ENCODE measurements at places on chromosomes 13 and 19. TPM values are rescaled to one million over a fixed set of nuclear protein-coding genes. Genes with fewer than 3 reads are reported as not detected.
A peak's percentile ranks its signal among the peaks of the same experiment; 100 is the strongest.

DNA sequence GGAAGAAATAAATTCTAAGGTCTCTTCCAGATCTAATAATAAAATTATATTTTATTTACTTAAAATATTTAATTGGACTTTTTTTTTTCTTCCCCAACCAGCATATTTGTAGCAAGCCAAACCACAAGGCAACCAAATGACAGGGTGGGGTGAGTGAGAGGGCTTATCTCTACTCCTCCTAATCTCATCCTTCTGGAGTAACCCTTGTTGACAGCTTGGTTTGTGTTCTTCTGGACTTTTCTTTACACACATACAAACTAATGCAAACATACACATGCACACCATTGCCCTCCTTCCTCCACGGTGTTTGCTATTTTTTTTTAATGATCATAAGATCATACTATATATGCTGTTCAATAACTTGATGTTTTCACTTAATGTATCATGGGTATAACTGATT lies 383.1 kb downstream of the DLEU7 start:
- no peak for DNase-seq

ZNF878 gene
- total RNA-seq: 1.1 TPM

DNA sequence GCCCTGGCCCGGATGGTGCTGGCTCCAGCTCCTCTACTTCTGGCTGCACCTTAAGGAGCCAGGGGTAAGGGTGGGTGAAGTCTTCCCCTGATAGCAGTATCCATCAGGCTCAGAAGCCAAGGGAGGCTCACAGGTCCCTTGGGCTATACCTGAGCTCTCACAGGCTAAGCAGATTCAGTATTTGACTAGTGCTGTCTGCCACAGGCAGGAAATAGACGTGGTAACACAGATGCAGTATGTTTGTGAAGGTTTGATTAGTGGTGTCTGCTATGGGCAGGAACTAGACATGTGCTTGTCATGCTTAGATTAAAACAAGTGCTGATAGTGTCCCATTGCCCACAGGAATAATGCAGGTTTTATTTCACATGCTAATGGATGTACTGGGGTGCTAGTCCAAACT lies 4.0 kb downstream of the SYT5 start:
- DNase-seq: peak; percentile 12

GRCh38 chr13:26052337-26052736 lies 521 bp upstream of the SHISA2 start:
- DNase-seq: no peak

DNA sequence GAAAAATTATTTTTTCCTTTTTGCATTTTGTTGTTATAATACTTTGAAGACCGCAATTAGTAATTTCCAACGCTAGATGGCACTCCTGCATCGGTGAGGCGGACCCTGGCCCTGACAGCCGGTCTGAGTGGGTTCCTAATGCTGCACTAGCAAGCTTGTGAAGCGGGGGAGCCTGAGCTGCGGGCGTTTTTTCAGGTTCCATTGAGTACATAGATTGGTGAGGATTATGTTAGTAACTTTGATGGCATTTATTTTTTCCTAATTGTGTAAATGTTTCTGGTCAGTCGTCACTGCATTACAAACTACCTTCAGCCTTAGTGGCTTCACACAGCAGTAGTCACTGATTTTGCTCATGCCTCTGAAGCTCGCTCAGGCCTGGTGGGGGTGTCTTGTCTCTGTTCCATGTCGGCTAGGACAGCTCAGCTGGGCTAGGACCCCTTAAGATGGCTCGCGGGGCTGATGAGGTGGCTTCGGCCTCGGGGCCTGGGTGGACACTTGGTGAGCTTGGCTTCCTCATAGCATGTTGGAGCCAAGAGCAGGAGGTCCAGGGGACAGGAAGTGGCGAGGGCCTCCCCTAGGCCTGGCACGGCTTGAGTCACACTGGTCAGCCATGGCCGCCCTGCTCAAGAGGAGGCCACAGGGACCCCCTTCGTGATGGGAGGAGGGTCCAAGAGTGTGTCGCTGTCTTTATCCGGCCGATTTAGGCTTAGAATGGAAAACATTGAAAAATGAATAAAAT lies 25.0 kb downstream of the ERCC5 start:
- DNase-seq: peak; percentile 31

Data from M059J (cell line).